BJ (cell line): ENCODE measurements at places on chromosomes 5 and 9. TPM values are rescaled to one million over a fixed set of nuclear protein-coding genes. Genes with fewer than 3 reads are reported as not detected.
A peak's percentile ranks its signal among the peaks of the same experiment; 100 is the strongest.

GRCh38 chr9:110078604-110079003 lies 129.4 kb downstream of the C9orf152 start:
- DNase-seq = no peak

- no peak for DNase-seq
These were observed 238.7 kb downstream of the EFNA5 start for GRCh38 chr5:107431998-107432397.

- no peak for DNase-seq
These were observed 9.8 kb upstream of the ADRA1B start for GRCh38 chr5:159906463-159906862.

DMRT3 gene
- polyA plus RNA-seq = not detected in 2 replicates

LECT2 gene
- 0.10 TPM in 1 of 2 replicates, not detected in the other for polyA plus RNA-seq

AP3B1 gene
- polyA plus RNA-seq = 23.9 and 53.0 TPM in 2 replicates

- DNase-seq = no peak
These were observed 27.7 kb downstream of the PLCXD3 start for GRCh38 chr5:41482715-41483114.

DNA sequence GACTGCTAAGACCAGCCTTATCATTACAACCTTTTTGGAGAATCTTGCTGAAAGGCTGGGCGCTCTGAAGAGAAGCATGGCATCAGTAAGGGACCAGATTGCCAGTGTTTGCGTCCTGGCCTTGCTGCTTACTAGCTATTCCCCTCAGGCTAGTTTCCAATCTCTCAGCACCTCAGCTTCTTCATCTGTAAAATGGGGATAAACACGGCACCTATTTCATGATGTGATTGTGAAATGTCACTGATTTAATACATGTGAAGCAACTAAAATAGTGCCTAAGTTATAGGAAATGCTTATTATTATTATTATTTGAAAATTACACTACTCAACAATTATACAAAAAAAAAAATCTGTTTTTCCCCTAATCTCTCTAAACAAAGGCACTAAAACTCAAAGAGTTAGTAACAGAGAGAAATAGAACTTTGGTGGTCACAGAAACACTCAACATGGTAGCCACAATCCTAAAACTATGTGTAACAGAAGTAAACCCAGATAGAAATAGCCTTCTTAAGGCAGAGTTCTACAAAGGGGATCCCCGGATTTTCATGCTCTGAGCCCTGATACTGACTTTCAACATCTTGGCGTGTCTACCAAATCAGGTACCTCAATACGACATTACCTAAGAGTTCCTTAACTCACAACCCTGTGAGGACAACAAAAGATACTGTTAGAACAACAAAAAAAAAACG lies 62.0 kb downstream of the ENC1 start:
- no peak for DNase-seq

DNA sequence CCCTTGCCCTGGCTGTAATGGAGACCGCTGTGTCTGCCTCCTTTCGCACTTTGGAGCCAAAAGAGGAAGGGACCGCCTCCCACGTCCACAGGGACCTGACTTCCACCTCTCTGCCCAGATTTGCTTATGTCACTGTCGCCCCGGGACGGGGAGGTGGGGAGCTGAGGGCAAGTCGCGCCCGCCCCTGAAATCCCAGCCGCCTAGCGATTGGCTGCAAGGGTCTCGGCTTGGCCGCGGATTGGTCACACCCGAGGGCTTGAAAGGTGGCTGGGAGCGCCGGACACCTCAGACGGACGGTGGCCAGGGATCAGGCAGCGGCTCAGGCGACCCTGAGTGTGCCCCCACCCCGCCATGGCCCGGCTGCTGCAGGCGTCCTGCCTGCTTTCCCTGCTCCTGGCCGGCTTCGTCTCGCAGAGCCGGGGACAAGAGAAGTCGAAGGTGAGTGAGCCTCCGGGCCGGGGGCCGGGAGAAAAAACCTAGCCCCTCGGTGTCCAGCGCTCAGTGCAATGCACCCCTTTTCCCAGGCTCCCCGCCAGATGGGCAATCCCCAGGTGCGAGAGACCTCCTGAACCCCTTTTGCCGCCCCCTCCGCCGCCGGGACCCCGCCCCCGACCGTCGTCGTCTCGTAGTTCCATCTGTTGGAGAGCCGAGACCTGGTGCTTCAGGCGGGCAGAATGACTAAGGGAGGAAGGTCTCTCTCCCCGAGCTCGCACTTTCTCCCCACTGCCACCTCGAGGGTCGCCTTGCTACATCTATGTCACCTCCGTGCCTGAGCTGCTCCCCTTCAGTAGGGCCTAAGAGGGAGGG lies at the start of gene GPX3:
TSS of gene GPX3 (plus strand) at position 288 of the 807 bp plus-strand sequence. CDS start at position 352, 64 bp downstream.
- no peak for DNase-seq

- peak; percentile 26 for DNase-seq
These were observed 505 bp downstream of the C5orf34 start for GRCh38 chr5:43514471-43514815.

GRCh38 chr5:143695941-143696340 lies 116.0 kb upstream of the HMHB1 start:
- DNase-seq = no peak

DNA sequence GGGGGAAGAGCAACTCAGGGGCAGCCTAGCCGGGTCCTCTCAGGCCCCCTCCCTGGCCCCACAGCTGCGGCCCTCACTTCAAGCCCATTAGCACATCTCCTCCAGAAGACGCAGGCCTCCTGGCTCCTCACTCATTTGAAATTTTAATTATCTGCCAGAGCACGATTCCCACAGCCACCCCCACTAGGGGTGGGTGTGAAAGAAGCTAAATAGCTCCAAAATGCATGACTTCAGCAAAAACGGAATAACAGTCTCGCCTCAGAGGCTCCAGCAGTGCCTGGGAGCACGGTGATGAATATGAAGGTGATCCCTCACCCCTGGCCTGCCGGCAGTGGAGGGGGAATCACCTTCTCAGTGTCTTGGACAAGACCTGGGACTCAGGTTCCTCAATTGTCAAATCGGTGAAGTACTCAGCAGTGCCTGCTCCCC lies 61.1 kb upstream of the HRH2 start:
- no peak for DNase-seq
